Caudate nucleus (tissue), 63 donors: ENCODE measurements at places on chromosomes 7 and 10.

- DNase-seq, result no peak
Observed at GRCh38 chr7:71480791-71481190, 348.8 kb downstream of the GALNT17 start.

- DNase-seq, result no peak
Observed at GRCh38 chr10:60390224-60390626, 550 bp upstream of the ANK3 start.

DNA sequence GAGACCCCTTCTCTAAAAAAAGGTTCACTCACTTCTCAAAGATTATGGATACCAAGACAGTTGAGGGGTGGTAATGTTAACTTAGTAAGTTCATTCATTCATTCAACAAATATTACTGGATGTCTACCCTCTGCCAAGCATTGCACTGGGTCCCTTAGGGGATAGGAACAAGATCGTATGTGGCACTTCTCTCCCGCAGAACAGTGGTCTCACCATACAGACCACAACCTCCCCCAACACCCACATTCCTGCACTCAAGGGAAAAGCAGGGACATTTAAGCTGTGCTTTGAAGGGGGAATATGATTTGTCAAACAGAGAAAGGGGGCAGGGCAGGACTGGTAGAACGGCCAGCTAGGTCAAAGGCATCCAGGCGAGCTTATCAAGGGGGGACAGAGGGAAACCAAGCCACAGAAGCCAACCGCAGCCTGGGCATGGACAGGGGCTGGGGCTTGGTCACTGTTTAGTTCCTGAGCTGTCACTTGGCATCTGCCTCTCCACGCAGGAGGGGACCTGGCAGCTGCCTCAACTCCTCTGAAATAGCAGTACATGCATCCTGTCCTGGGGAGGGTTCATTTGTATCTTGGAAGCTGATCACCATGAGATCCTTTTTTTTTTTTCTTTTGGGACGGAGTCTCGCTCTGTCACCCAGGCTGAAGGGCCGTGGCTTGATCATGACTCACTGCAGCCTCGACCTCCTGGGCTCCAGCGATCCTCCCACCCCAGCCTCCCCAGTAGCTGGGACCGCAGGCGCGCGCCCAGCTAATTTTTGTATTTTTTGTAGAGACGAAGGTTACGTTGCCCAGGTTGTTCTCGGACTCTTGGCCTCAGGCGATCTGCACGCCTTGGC lies 949 bp upstream of the CLIP2 start:
- no peak for DNase-seq

- DNase-seq, result no peak
Observed at GRCh38 chr7:69659983-69660382, 61.7 kb downstream of the AUTS2 start.

DNA sequence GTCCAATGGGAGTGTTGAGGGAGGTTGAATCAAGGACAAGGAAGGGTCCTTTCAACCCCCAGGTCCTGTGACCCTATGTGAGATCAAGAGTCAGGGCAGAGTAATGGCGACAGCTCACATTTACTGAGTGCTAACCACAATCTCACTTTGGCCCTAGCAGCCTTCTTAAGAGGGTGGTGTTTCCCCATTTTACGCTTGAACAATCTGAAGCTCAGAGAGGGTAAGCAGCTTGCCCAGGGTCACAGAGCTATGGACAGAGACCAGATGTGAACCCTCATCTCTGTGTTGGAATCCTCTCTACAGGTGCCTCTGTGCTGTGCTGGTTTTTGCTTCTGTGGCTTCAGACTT lies 102.0 kb downstream of the GRK5 start:
- DNase-seq, result no peak

DNA sequence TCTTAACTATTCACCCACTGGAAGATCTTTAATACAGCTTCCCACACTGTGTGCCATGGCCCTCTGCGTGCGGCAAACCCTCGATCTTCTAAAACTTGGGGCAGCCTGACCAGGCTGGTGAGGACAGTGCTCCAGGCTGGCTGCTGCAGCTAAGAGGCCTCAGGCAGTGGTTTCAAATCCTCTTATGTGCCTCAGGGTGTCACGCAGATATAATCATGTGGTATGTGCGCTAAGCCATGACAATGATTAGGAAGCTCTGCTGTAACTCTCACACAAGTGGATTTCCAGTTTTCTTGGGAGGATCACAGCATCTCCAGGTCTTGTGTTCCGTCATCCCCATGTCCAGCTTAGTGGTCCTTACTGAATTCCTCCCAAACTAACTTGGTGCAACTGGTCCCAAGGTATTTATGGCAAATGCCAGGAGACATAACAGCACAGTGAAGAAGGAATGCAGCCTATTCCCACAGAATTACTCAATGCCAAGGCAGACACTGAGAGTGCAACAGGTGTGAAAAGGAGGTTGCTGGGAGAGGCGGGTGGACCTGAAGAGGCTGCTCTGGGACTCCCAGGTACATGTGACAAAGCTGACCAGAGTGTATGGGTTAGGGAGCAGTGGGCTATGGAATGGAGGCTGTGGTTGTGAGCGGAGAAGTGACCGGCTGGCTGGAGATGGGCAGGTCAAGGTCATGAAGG lies 2.3 kb downstream of the HPS1 start:
- DNase-seq, result no peak

DNA sequence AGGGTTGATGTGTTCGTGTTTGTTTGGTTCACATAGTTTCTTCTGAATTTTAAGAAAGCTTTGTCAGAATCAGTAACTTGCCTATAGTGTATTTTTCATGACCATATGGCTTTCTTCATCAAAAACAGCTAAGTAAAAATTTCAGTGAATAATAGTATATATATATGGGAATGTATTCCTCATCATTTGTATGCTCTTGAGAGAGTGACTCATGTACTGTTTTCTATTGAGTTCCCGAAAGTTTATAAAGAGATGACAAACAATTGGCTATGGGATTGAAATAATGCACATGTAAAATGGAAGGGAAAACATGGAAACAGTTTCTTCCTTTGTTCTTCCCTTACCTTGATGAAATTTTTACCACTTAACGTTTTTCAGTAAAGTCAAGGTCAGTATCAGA lies 56.4 kb downstream of the KAT6B start:
- no peak for DNase-seq

- no peak for DNase-seq
Observed at GRCh38 chr7:132519936-132520335, 56.3 kb downstream of the PLXNA4 start.

DNA sequence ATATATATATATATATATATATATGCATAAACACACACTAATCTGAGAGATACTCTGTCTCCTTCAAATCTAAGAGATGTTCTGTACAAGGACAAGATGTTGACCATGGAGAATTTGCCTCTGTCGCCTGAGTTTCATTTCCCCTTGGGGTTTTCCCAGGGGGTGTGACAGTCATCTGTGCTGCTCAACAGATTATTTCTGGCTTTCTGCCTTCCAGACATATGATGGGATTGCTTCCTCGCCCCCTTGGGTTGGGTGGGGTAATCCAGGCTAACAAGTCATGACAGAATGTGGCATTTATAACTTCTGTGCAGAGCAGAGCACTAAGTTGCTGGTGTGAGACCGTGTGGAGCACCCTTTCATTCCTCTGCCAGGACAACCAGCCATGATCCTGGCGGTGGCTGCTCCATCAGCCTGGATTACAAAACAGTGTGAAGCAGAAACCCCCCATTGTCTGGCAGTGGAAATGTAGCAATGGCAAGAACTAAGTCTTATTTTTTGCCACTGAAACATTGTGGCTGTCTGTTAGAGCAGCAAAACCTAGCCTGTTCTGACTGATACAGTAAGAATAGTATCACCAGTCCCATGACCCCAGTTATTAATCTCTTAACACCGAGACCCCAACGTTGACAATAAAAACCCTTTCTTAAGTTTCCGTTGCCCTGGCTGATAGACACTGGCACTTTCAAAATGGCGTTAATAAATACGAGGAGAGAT lies 13.7 kb upstream of the USP6NL start:
- DNase-seq, result no peak

- DNase-seq, result no peak
Observed at GRCh38 chr10:70115948-70116682, 16.5 kb downstream of the AIFM2 start.

GRCh38 chr7:88363249-88363648 lies 56.6 kb upstream of the STEAP4 start:
- DNase-seq, result no peak

DNA sequence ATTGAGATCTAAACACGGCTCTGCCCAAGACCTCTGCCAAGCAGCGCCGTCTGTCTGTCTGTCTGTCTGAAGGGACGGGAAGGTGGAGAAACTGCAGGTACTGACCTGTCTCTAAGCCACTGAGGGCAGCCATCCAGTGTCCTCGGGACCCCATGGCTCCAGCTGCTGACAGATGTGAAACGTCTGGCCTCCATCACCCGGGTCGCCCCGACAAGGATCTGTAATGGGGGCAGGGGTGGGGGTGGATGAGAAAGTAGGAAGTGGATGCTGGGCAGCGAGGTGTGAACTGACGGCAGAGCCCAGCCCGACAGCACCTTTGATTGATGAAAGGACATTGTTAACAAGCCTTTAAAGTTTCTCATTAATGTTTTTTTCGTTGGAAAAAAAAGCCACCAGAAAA lies 193.1 kb downstream of the EBF3 start:
- DNase-seq, result no peak

- no peak for DNase-seq
Observed at GRCh38 chr7:82598958-82599357, 155.4 kb upstream of the CACNA2D1 start.

GRCh38 chr7:46775776-46776175 lies 806.1 kb downstream of the TNS3 start:
- no peak for DNase-seq

- no peak for DNase-seq
Observed at GRCh38 chr7:93242106-93242505, 9.9 kb downstream of the VPS50 start.

- no peak for DNase-seq
Observed at GRCh38 chr10:74875966-74876365, 49.6 kb downstream of the KAT6B start.

- no peak for DNase-seq
Observed at GRCh38 chr10:15336211-15336610, 34.9 kb downstream of the FAM171A1 start.

- DNase-seq, result no peak
Observed at GRCh38 chr10:131310142-131310541, 1.4 kb downstream of the TCERG1L start.

- no peak for DNase-seq
Observed at GRCh38 chr7:117673839-117674238, 194.0 kb downstream of the CFTR start.

- no peak for DNase-seq
Observed at GRCh38 chr7:37011151-37011890, 287.0 kb upstream of the AOAH start.

DNA sequence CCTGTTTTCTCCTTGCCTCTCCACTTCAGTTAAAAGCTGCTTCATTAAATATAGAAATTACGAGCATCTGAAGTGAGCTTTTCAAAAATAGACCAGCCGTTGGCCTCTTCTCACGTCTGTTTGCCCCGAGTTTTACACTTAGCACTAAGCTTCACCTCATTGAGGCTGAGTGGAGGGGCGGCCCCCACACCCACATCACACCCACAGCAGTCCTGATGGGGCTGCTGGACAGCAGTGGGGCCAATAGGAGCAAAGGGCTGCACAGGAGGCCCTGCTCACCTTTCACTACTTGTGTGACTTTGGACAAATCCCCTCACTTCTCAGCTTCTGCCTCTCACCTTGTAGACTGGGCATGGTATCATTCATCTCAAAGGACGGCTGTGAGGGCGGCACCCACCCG lies 677.8 kb downstream of the SDK1 start:
- no peak for DNase-seq

- DNase-seq, result no peak
Observed at GRCh38 chr10:20879136-20879535, 18.0 kb downstream of the NEBL start.

GRCh38 chr10:52031771-52032170 lies 282.3 kb upstream of the DKK1 start:
- no peak for DNase-seq

DNA sequence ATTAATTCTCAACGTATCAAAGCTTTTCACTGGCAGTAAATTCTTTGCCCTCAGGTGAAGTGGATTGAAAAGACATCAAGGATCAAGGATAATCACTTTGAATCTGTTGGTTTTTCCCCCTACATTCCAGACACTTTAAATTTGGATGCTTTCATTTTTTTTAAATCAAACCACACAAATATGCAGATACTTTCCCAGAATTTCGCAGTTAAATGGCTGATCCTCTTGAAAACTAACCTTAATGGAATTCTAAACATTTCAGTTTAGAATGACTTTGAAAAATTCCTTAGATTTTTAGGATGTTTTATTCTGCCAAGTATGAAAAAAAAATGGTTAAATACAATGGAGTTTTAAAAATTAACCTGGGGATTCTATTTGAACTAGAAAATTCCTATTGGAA lies 325.9 kb downstream of the GFRA1 start:
- no peak for DNase-seq

DNA sequence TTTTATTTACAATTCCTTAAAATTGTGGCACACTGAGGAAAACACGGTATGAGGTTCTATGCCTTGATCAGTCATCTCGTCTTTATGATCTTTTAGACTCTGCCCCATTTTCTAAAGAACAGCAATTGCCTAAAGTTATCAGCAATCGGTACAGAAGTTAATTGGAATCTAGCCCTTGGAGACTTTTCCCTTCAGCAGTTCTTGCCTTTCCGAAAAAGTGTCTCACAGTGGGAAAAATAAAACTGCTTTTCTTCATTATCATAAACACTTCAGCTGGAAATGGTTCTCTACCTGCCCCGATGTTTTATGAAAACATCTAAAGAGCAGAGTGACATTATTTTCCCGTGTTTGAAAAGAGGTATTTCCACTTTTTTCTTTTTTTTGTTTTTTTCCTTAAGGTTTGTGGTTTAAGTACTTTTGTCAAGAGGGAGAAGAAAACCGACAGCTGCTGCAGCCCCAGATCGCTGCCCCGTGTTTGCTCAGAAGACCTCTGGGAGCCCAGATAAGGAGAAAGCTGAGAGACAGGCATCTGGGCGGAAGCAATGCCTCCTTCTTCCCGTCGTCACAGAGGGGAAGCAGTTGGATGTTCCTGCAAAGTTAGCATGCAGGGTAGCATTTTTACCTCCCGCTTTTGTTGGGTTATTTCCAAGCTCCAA lies 149.7 kb downstream of the FRMD4A start:
- DNase-seq, result no peak

DNA sequence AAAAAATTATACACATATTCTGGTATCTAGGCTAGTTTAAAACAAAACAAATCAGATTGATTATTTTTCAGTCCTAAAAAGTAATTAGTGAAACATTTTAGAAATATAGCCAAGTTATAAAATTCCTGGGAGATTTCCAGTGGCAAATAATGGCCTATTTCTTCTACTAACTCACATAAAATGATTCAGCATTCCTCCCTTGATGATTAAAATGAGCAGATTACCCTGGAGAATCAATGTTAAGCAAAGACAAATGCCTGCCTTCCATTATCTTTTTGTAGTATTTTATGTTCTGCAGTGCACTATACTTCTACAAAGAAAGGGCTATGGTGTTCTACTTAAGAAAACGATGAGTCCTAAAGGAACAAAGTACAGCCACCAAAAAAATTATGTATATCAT lies 53.6 kb downstream of the PARD3 start:
- DNase-seq, result no peak

- DNase-seq, result no peak
Observed at GRCh38 chr7:39609113-39609934, 14.0 kb upstream of the RALA start.

GRCh38 chr10:133526957-133527588 lies at the start of gene CYP2E1:
TSS of gene CYP2E1 (plus strand) at chr10:133527363. CDS start at chr10:133527396, 33 bp downstream.
- no peak for DNase-seq

GRCh38 chr7:82032901-82033300 lies 263.1 kb upstream of the HGF start:
- no peak for DNase-seq

- no peak for DNase-seq
Observed at GRCh38 chr10:7956508-7956907, 98.0 kb upstream of the GATA3 start.
